ENCODE measurements at places on chromosomes 4 and X. TPM values are rescaled to one million over a fixed set of nuclear protein-coding genes. Genes with fewer than 3 reads are reported as not detected.

TMSB15B gene
- 16.2 TPM for total RNA-seq

TMPRSS11D gene
- not detected for total RNA-seq

CT45A1 gene
- not detected for total RNA-seq

PNMA3 gene
- not detected for total RNA-seq

DNA sequence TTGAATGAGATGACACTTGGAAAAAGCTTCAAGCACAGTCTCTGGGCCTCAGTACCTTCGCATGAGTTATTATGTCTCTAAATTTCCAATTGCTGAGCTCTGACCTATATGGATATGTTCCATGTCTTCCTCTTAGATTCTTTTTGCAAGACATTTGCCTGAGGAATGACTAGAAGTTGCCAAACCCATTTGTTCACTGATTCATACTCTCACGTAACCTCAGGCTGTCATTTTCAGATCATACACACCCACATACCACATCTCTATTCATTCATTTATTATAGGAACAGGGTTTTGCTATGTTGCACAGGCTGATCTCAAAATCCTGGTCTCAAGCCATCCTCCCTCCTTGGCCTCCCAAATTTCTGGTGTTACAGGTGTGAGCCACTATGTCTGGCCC lies 2137.1 kb upstream of the TENM3 start:
- DNase-seq: no peak

- DNase-seq: no peak
Observed at GRCh38 chrX:15856636-15857035, 2.0 kb upstream of the AP1S2 start.

DNA sequence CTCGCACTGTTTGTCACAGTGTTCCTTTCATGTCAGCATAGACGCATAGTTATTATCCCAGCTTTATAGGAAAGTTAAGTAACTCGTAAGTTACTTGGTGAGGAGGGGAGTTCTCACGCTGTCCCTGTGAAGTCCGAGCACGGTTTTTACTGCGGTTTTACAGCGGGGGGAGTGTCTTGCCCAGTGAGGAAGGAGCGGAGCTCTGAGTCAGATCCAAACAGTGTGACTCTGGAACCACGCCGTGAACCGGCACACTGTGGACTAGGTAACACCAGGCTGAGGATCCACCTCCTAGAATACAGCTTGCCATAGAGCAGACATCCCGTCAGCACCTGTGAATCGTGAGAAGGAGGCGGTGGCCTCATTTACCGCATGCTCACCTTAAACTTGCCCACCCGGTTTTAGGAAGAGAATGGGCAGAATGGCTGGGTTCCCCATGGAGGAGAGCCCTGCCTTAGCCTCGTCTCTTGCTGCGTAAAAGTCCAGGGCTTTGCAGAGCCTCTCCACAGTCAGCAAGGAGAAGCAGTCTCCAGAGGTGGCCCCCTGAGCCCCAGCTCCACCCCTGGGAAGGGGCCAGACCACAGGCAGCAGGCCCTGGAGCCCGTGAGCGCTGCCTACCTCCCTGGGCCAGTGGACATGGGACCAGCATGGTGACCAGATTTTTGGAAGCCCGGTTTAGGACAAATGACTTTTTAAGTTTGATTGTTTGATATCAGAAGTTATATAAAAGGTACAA lies 40.2 kb upstream of the HGFAC start:
- no peak for DNase-seq

SRD5A3 gene
- total RNA-seq: 19.8 TPM

GRCh38 chr4:27916452-27917184 lies 1056.0 kb downstream of the STIM2 start:
- DNase-seq: no peak

GRCh38 chr4:175470131-175470530 lies 341.9 kb downstream of the GPM6A start:
- DNase-seq: no peak

DNA sequence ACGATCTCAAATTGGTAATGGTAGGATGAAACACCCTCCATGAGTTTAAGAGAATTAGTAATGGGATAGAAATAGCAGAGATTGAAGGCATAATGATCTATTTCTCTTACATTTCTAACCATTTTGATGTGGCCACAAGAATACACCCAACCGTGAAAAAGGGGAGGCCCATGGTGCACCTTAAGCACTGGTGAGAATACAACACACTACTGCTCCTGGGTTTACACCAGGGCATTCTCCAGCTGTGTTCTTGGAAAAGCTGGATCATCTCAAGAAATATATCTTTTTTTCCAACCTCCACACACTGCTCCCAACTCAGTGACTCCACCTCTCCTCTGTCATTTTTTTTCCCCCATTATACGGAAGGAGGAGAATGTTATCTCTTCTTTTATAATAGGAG lies 1.5 kb downstream of the QRFPR start:
- DNase-seq: no peak

- DNase-seq: no peak
Observed at GRCh38 chrX:50905334-50905733, 5.2 kb upstream of the BMP15 start.

DNA sequence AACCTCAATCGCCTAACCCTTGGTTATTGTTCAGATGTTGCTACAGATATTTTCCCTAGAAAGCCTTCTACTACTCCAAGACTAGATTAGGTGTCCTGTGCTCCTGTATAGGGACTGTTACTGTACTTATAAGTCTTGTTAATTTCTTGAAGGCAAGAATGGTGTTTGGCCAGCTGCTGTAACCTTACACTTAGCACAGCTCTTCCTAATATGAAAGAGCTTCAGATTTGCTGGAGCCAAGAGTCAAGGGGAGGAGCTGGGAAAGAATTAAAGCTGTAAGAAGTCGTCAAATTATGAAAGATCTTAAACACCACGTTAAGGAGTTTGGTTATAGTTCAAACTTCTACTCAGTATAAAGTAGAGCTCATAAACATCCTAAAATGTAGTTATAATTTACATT lies 245.9 kb upstream of the TLL1 start:
- DNase-seq: no peak

DNA sequence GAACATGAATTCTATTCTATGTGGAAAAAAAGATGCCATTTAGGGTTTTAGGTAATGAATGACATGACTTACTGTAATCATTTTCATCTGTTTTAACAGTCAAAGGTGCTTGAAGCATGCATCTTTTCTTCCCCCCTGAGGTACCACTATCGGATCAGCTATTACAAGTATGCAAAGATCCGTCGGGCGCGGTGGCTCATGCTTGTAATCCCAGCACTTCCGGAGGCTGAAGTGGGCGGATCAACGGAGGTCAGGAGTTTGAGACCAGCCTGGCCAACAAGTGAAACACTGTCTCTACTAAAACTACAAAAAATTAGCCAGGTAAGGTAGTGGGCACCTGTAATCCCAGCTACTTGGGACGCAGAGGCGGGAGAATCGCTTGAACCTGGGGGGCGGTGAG lies 241.3 kb downstream of the ARAP2 start:
- no peak for DNase-seq

- DNase-seq: no peak
Observed at GRCh38 chrX:23879380-23880090, 28.2 kb downstream of the APOO start.

DNA sequence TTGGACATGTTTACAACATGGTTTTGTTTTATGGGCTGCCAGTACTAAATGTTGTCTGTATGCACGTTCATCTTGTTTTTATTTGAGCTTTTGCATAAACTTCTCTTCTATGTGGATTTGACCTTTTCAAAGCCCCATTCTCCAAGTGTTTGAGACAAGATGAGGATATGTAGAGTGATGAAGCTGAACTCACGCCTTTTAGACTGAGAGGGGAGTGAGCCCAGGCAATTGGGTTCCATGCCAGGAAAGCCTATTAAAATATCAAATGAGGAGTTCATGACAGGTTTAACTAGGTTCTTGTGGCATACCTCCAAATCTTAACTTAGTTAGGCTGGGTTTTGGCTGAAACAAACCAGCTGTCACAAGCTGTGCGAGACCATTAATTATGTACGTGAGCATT lies 170.4 kb upstream of the LDB2 start:
- no peak for DNase-seq

DNA sequence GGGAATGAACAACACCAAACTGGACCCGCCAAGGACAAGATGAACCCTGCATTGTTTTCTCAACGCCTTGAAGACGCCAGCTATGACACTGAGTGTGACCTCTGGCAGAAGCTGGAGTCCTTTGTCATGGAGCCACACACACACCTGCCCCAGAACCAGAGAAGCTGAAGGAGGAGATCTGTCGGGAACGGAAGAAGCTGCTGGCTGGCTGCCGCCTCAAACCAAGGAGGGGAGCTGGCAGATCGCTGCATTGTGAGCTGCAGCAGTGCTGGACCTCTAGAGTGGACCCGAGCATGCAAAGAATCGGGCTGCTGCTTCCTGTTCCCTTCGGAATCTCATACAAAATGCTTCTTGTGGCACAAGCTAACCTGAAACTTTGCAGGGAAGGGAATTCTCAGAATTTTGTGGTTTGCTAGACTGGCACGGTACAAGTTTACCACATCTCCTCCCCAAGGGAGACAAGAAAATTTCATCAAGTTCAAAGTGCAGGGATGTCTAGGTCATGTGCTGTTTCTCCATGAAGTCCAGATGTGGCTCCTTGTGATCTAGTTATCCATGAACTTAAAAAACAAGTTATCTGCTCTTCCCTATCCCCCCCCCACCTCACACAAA lies 23.4 kb upstream of the GLRB start:
- DNase-seq: no peak

DNA sequence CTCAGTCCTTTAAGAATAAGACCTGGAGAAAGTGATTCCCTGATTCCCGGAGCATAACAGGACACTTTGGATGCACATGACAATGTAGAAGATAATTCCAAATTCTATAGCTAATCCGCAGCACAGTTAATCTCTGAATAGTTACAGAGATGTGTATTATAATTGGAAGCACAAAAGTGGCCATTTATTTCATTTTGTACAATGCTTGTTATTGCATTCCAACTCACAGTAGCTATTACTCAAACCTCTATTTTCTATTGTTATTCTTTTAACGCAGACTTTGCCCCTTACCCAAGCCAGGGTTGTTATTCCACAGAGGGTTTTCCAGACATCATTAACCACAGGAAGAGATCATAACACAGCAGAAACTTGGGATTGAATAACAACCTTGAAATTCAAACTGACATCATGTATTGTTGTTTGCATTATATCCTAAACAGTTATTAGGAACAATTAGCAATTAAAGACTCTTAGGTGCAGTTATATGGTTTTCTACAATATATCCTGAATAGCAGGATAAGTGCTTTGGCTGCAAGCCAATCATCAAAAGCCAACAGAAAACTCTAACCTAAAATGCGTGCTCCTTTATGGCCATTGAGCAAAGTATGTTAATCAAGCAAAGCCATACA lies 984.0 kb upstream of the TENM3 start:
- DNase-seq: no peak

GRCh38 chr4:123235431-123235830 lies 161.2 kb upstream of the SPRY1 start:
- DNase-seq: no peak

DNA sequence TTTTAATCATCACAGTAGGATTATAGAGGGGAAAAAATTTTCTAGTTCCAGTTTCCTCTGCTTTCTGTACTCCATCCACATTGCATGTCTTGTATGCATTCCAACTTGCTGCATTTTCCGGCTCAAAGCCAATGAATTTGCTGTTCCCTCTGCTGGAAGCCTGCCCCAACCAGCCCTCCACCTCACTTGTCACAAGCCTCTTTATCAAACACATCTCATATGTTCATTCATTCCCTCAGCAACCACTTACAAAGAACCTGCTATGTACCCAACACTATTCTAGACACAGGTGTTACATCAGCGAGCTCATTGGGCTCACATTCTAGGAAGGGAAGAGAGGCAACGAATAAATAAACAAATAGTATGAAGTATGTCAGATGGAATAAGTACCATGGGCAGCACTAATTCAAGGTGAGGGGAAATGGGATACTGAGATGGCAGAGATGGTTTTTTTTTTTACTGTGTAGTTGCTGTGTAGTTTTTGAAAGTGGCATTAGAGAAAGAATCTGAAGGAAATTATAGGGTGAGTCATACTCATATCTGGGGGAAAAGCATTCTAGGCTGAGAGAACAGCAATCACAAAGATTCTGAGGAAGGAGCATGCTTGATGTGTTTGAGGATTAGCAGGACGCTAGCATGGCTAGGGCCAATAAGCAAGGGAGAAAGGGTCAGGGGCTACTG lies 332.5 kb downstream of the PDGFC start:
- DNase-seq: no peak
